CD4-positive, alpha-beta T cell treated with Interleukin-15 for 4 hours (primary cell): ENCODE measurements at places on chromosomes 4 and X.

GRCh38 chr4:106104276-106104675 lies 209.0 kb downstream of the NPNT start:
- DNase-seq: no peak

DNA sequence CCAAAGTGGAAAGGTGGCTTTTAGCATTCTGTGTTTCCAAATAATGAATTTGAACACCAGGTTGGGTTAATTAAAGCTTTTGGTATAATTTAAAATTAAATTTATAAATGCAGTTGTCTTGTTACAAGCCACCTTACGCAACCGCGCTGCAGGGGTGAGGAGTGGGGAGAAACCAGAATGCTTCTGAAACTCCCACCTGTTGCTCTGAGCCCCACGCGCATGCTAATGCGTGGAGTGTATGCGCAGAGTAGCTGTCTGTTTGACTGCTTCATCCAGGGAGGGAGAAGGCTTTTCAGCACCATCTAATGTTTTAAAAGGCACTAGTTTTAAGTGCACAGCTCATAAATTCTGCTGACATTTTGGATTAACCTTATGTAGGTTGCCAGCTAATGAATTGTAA lies 12.5 kb downstream of the OGT start:
- no peak for DNase-seq

DNA sequence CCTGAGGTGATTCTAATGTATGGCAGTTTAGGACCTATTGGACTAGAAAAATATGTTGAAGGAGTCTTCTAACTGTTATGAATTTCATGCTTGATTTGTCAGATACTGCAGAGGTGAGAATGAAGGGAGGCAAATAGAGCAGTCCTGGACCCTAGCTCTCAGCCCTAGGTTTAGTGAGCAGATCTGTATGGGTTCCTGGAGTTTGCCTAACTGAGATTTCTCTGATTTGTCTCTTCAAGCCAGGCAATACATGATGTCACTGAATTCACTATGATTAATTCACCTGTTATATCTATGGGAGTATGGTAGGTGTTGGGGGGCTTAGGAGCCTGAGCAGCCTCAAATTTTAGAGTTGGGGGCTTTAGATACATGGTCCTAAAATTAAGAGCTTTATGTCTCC lies 2.6 kb downstream of the MND1 start:
- DNase-seq: no peak

- no peak for DNase-seq
Observed at GRCh38 chr4:40455340-40455902, 120.3 kb downstream of the CHRNA9 start.
